ENCODE measurements at places on chromosomes 3 and 15.

DNA sequence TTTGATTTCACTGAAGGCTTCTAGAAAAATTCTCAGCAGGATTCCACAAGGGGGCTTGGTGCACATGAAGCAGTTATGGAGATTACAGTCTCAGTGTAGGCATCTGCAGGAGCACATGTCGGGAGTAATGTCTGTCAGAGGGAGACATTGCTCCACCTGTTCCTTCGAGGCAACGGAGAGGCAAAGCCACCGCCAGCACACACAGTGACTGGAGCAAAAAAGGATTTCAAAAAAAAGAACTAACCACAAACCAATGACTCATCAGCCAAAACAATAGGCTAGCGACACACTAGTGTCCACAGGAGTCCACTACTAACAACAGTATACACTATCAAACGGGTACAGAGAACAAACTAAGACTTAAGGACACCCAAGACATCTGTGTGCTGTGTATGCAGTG, 68.9 kb downstream of the NPTN start:
- DNase-seq = no peak

DNA sequence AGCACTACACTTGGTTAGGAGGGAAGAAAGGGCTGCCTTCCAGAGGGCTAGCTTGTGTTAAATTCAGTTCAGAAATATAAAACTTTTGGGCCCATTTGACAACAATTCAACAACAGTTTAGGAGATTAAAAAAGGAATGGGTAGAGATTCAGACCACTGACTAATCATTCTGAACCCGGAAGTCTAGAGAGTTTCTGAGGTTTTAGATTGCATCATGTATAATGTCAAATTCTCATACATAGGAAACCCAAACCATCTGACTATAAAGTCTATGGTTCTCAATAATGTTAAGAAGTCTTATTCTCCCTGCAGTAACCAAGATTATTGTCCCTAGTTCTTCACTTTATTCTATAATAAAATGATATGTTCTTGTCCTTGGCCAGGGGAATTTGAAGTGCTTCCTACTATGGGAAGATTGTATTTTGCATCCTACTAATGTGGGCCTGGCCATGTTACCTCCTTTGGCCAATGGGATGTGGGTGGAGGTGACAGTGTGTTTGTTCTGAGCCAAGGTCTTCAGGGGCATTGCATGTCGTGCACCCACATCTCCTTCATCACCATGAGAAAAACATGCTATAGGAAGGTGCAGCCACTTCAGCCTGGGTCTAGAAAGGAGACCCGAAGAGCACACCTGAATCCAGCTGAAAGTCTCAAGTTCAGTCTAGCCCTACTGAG, 66.4 kb upstream of the CCNL1 start:
- DNase-seq = no peak

- DNase-seq = no peak
Measured at GRCh38 chr3:181554233-181554765, 157.4 kb upstream of the SOX2 start.

DNA sequence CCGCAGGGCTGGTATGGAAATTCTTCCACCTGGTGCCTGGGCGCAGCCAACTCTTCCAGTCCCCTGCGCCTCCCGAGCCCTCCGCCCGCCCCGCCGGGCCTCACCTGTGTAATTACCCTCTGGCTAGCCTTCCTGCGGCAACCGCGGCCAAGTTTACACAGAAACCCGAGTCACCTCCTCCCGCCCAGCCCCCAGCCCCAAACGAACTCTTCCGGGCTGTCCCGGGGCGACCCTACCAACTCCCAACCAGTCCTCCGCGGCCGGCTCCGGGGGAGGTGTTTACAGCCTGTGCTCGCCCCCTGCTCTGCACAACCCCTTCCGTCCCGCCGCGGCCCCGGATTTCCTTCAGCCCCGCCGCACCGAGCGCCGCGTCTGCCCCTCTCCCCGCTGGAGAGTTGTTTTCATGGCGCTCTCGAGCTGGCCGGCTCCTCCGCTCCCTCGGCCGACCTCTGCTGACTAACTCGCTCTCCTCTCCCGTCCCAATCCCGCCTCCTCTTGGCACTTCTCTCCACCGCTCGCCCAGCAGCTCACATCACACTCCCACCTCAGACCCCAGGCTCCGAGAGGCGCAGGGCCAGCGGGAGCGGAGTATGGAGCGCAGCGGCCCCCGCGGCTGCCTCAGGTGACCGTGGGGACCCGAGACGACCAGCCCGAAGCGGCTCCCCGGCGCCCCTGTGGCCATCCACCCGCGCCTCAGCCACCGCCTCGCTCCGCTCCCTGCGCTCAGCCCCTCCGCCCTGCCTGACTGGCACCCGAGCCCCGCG, 538 bp downstream of the ATOSA start:
- DNase-seq = peak; percentile 83

- no peak for DNase-seq
Measured at GRCh38 chr3:18786650-18787323, 361.5 kb upstream of the KCNH8 start.

DNA sequence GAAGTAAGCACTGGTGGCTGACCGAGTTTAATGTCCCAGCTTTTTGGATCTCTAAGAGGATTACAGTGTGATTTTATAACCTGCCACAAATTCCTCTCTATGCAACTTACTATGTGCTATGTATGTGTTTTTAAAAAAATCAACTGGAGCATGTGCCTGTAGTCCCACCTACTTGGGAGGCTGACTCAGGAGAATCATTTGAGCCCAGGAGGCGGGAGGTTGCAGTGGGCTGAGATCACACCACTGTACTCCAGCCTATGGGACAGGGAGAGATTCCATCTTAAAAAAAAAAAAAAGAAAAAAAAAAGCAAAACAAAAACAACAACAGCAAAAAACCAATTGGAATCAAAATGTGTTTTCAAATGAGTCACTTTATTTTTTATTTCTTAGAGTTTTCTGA, 29.6 kb downstream of the DUT start:
- no peak for DNase-seq

DNA sequence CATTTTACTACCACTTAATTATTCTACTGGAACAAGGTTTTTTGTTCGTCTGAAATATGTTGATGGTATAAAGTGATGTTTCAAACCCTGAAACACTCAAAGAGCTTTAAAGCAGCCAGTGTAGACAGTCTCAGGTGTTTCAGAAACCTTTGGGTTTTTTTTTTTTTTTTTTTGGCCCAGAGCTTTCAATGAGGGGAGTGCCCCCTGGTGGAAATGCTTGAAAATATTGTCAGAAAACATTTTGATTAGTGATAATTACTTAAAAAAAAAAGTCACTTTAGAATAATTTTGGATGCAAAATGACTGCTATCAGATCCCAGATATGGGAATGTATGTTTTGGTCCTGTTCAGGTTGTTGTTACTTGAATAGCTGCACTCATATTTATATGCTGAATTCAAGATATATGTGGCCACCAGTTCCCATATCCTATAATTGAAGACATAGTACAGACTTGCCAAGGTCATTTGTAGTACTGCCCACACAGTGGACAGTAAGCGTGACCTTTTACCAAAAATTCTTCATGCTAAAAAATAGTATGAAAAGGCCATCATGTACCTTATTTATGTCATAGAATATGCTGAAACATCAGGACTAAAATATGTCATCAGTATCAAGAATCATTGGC, 35.9 kb downstream of the SATB1 start:
- no peak for DNase-seq

GRCh38 chr3:31565288-31565687, 32.6 kb downstream of the STT3B start:
- DNase-seq = no peak

GRCh38 chr3:58038675-58039292, 30.6 kb downstream of the FLNB start:
- no peak for DNase-seq

DNA sequence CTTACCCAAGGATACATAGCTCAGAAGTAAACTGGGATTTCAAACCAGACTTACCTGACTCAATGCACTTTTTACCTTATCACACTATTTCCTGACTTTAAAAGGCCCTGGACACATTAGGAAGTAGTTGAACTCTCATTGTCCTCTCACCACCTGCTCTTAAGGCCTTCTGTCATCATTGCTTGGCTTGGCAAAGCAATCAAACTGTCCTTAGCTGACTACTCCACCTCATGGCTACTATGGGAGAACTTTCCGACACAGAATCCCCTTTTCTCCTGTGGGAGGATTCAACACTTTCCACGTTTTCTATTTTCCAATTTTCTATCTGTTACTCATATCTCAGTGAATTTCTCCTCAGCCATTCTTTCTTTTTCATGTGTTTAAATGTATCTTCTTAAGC, 55.4 kb downstream of the ZNF148 start:
- DNase-seq = no peak

- DNase-seq = no peak
Measured at GRCh38 chr3:13853256-13853977, 26.5 kb downstream of the WNT7A start.

GRCh38 chr3:45020534-45020933, 5.6 kb upstream of the CLEC3B start:
- no peak for DNase-seq

DNA sequence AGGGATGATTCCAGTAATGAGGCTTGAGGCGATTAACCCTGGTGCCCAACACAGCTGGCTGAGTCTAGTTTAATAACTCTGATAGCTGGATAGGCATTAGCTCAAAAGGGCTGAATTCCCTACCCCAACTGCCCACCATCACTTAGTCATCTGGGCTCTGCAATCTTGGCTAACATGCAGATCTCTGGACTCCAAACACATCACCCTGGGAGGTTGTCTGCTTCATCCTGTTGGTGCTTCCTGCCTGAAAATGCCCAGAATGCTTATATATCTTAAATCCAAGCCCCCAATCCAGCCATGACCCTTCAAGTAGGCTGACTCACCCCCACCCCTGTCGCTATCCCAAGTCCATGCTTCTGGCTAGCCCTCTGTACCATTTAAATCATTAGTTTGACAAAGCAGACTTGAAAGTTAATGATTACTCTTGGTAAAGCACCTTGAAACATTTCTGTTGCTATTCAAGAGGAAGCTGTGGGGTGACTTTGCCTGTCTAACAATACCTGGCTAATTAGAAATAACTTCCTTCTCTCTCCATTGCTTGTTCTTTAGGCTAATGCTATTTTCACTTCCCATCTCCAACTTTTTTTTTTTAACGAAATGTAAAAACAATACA, 107.0 kb upstream of the RORA start:
- DNase-seq = no peak

DNA sequence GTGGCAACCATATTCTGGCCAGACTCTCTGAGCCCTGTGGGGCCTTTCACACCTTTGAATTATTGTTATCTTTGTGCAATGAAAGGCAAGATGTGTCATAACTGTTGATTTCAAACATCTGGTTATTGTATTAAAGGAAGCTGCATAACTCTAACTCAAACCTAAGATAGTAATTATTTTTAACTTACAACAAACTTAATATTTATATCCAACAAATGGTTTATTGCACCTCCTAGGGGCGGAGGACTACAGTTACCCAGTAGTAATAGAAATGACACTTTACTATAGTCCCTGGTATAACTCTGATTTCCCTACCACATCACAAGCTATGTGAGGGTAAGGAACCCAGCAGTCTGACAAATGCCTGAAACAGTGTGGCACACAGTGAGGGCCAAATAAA, 363.9 kb upstream of the SUCLG2 start:
- no peak for DNase-seq

- no peak for DNase-seq
Measured at GRCh38 chr15:41367418-41367817, 34.7 kb downstream of the NUSAP1 start.

DNA sequence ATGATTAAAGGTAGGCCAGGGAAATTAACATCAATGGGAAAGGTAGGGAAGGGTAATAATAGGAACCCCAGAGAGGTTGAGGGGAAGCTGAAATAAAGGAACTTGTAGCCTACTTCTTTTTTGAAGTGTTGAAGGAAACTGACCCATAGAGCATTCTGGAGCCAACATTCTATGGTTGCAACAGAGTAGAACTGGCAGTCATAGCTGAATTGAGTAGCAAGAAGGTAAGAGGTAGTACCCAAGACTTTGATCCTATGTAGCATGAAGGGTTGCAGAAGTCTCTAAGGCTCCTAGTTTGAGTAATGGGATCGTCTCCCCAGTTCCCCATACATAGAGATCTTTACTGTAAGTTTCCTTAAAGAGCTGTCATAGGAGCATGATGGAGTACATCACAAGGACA, 7.4 kb upstream of the ZNF774 start:
- no peak for DNase-seq

GRCh38 chr3:169509359-169509758, 154.2 kb downstream of the MECOM start:
- DNase-seq = no peak

DNA sequence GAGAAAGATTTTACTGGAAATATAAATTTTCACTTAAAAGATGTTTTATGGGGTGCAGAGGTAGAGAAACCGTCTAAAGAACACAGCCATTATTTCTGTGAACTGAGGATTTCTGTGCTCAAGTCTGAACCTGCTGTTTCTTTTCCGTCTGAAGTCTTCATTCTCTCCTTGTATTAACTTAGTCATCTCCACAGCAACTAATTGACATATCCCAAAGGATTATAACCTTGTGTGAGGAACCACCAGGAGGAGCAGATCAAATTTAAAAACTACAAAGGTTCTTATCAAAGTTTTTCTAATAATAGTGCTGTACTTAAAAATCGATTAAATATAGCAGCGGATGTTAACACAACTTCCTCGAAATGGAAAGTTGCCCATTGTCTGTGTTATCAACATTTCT, 31.1 kb upstream of the ICE2 start:
- DNase-seq = no peak

DNA sequence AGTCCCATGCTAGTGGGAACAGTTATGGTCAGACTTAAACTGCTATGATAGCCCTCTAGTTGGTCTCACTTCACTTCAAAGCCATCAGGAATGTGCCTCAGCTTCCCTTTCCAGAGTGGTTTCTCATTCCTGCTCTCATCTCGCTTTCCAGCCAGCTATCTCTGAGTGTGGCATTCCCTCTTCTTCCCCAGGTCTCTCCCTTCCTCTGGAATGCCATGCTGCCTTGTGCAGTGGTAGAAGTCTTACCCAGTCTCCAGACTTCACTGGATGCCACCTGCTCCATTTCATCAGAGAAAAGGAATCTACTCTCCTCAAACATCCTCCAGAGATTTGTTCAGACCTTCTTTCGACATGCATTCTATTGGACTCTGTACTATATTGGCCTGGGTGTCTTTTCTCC, 83.0 kb downstream of the AGBL1 start:
- DNase-seq = no peak

DNA sequence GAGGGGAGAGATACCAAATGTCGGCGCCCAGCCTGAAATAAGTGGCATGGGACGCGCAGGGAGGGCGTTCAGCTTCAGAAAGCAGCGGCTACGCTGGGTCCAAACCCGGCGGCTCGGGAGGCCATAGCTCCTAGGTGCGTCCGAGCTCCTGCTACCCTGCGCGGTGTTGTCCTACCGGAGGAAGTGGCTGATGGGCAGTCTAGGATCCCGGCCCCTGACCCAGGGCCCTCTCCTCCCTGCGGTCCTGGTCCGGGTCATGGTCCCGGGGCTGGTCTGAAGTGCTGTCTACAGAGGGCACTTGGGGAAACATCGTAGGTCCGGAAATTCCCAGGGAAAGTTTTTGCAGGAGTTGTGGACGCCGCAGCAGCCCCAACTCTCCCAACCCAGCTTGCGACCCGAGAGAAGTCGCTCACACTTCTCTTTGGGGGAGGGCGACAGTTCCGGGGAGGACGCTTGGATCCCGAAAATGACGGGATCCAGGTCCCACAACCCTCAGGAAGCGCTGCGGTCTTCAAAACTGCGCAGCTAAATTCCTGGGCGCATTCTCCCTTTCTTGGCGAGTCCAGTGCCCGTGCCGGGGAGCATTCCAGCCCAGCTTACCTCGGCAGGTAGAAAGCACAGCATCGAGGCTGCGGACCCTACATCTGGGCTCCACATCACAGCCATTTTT, 9.1 kb upstream of the FOXB1 start:
- no peak for DNase-seq

Data from left colon (tissue), 2 donors.